ENCODE measurements at places on chromosomes 4 and X.

DNA sequence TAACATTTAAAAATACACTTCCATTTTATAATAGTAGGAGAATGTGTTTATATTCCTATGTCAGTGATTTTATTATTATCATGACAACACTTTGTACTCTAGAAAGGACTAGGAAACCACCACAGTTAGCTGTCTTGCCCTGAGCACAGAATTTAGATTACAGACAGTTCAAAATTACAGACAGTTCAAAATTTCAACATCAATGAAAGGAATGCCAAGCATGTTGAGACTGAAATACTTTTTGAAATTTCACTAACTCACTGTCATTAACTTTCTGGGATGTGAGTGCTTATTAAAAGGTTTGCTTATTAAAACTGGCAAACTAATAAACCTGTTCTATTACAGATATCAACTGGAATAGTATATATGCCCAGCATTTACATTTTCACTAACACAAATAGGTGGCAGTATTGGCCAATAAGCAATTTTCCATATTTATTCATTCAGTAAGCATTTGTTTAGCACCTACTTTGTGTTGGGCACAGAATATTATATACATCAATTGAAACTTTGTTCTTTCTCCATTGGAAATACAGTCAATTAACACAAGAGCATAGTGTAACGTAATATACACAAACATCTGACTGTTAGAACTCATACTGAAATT is 179.4 kb downstream of the FBXW7 start:
- DNase-seq = no peak

DNA sequence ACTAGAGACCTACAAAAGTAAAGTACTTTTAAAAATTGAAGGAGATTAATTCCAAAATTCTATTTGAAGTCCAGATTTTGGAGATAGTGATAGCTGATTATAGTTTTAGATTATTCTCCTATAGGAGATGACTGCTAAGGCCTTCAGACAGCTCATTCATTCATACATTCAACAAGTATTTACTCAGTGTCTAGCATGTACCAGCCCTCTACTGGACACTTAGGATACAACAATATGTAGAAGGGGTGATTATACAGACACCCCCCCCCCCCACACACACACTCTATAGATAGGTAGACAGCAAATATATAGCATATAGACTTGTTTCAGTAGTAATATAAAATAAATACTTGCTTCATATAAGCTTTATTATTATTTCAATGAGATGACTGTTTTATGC is 60.4 kb upstream of the TAF9B start:
- no peak for DNase-seq

DNA sequence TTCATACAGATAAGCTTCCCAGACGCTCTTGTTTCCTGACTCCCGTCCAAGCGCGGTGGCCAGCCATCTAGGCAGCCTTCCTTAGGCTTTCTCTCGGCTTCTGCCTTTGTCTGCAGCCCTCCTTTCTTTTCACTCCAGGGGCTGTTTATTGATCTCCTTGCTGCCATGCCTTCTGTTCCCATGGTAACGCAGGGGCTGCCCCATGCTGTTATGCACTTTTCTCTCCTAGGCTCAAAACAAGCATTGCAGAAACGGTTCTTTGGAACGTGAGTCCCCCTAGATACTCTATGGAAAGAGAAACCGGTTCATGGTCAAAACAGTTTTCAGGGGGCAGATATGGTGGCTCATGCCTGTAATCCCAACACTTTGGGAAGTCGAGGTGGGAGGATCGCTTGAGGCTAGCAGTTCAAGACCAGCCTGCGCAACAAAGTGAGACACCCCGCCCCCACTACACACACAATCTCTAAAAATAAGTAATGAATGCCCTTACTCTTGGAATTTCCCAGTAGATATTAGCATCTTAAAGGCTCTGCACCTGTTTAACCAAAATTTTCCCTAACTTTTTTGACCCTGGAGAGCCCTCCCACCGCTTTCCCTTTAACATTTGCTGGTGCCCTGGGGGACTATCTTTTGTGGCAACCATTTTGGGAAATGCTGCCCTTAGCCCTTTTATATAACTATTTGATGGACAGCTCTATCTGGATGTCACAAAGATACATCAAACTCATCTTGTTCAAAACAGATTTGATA is 53.9 kb upstream of the ZNF157 start:
- no peak for DNase-seq

DNA sequence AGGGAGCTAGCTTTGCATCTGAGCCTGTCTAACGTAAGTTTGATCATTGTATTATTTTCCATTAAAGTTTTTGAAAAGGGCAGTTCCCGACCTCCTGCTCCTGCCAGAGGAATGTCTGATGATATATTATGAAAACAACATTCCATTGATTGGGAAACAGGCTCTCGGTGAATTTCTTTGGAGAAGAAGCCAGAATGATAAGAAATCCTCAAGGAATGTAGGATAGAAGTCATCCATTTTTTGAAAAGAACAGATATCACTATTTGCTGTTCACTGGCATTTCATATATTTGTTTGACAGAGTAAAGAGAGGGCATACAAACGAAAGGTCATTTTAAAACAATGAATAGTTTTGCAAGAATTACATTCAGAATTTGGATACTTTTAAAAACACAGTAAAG is 781.0 kb upstream of the HTR2C start:
- no peak for DNase-seq

- DNase-seq = no peak
These were observed 278.6 kb upstream of the DIPK2B start for GRCh38 chrX:45479196-45479834.

- DNase-seq = no peak
These were observed 775.6 kb downstream of the STIM2 start for GRCh38 chr4:27635936-27636913.

DNA sequence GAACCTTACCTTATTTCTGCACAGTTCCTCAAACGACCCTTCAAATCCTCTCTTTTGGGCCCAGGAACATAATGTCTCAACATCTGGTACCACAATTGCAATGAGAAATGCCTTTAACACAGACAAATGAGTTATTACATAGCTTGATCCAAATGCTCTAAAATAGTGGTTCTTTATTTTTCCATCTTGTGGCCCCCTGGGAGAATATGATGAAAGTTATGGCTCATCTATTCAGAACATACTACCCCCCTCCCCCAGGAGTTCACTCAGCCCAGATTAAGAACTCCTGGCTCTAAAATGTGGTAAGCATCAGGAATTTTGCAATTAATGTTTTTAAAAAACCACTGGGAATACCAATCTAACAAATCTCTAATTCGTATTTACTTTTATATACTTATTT is 23.9 kb upstream of the CENPU start:
- no peak for DNase-seq

- DNase-seq = no peak
These were observed 146.7 kb upstream of the SPOCK3 start for GRCh38 chr4:167380964-167381363.

GRCh38 chr4:80811406-80811805 is 219.1 kb upstream of the BMP3 start:
- no peak for DNase-seq

DNA sequence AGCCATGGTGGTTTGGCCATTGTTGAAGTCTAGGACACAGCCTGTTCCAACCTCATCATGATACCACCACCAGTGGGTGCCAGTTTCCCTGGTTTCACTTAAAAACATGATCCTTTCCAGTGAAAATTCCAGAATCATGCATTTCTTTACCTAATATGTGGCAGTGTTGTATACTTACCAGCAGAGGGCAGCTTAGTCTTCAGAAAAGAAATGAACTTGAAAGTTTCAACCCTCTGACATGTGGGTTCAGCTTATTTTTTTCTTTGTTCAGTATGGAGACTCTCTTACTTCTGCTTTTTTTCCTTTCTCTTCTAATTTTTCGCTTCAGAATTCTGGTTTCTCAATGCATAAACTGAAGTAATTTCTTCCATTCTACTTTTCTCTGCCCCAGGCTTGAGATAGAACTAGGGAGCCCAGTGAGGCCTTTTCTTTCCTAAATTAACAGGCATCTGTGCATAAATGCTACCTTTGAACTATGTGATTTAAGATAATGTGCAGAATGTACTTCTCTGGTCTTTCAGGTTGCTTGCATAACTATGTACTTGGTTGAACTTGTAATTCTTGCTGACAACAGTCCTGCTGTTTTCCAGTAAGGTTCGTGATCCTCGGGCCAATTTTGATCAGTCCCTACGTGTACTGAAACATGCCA is 10.7 kb downstream of the LIAS start:
- DNase-seq = peak; percentile 40

- no peak for DNase-seq
These were observed 247.1 kb downstream of the BCOR start for GRCh38 chrX:39850630-39851152.

DNA sequence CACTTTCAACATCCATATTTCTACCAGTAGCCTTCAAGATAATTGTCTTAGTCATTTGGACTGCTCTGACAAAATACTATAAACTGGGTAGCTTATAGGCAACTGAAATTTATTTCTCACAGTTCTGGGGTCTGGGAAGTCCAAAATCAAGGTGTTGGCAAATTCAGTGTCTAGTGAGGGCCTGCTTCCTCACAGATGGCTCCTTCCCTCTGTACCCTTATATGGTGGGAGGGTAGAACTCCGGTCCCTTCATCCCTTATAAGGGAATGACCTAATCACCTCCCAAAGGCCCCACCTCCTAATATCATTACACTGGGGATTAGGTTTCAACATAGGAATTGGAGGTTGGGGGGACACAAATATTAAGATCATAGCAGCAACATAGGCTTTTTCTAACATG is 7.4 kb upstream of the TBC1D25 start:
- DNase-seq = no peak

GRCh38 chr4:127236889-127237288 is 395.9 kb upstream of the INTU start:
- no peak for DNase-seq

DNA sequence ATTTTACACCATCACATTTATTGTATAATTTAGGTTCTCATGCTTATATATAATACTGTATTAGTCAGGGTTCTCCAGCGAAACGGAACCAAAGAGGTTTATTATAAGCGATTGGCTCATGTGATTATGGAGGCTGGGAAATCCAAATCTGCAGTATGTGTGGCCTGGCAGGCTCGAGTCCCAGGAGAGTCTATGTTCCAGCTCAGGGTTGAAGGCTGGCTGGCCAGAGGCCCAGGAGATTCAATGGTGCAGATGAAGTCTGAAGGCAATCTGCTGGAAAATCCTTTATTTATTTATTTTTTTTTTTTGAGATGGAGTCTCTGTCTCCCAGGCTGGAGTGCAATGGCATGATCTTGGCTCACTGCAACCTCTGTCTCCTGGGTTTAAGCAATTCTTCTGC is 63.0 kb upstream of the WDFY3 start:
- DNase-seq = no peak

DNA sequence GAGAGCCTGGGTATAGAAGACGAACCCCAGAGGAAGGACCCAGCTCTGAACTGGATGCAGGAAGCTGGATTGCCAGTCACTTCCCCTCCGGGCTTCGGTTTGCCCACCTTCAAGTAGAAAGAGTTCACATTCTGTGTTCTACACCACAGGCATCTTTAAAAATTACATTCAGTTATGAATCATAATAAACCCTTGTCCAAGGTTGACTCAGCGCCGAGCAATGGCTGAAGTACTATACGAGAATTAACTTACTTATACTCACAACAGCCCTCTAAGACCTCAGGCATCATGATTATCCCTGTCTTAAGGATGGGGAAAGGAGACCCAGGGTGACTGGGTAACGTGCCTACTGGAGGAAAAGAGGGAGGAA is 72.5 kb downstream of the EVC2 start:
- DNase-seq = no peak

GRCh38 chr4:17027495-17027894 is 129.1 kb upstream of the LDB2 start:
- no peak for DNase-seq

- no peak for DNase-seq
These were observed 33.1 kb downstream of the KDM6A start for GRCh38 chrX:44906041-44906440.

DNA sequence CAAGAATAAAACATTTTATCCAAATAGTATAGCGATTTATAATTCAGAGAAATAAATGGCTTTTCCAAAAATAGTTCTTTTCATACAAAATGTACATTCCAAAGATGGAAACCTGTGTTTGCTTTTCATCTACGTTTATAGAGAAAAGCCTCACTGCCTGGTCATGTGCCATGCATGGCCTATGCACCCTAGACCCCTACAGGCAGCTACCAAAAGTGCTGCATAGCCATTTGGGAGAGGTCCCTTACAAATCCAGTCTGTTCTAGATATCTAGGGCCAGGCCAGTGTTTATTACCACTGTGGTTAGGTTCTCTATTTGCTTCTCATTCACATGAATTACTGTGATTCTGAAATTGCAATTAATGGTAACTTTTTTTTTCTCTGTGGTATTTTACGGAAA is 17.2 kb downstream of the HMGB2 start:
- no peak for DNase-seq

- DNase-seq = no peak
These were observed 156.0 kb downstream of the DCLK2 start for GRCh38 chr4:150234246-150234645.

- DNase-seq = no peak
These were observed 126.7 kb upstream of the AGA start for GRCh38 chr4:177568931-177569330.

GRCh38 chr4:18980516-18981233 is 959.1 kb upstream of the LCORL start:
- DNase-seq = no peak

DNA sequence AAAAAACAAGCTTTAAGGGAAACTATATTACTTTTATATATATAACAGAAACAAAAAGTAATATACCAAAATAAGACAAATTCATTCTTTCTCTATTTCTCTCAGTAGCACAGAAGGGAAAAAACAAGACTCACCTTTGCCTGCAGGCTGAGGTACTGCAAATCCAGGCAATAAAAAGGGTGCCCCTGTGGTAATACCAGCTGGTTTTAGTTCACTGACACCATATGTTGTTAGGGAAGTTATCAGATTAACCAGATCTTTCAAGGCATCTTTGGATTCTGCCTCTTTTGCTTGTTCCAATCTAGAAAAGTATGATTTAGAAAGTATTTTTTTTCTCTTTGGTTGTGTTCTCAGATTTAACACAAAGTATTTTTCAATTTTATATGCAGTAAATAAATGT is 139.8 kb downstream of the WDFY3 start:
- DNase-seq = no peak

DNA sequence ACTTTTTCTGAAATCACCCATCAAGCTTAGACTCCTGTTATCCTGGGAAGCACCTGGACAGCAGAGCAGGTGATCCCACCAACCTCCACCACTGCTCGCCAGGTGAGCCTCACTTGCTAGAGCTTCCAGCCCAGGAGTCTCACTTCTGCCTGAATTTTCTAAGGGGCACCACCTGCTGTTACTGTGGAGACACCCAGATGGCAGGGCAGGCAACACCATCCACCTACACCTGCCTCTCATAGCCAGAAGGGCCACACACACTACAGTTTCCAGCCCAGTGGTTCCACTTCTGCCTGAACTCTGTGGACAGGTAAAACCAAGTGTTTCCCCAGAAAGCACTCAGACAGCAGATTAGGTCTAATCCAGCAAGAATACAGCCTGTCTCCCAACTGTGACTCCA is 262.0 kb downstream of the ARAP2 start:
- no peak for DNase-seq

- DNase-seq = peak; percentile 19
These were observed 3.5 kb upstream of the SLIT2 start for GRCh38 chr4:20248155-20248558.

Data from Calu3 (cell line).